ENCODE measurements at places on chromosomes 4 and X. TPM values are rescaled to one million over a fixed set of nuclear protein-coding genes. Genes with fewer than 3 reads are reported as not detected.

The VEGFC gene
- 6.6 TPM for polyA plus RNA-seq

The CETN2 gene
- 37.0 TPM for polyA plus RNA-seq

The LONRF3 gene
- 3.0 TPM for polyA plus RNA-seq

The PRPS1 gene
- polyA plus RNA-seq: 27.5 TPM

The MAOB gene
- 130 TPM for polyA plus RNA-seq

DNA sequence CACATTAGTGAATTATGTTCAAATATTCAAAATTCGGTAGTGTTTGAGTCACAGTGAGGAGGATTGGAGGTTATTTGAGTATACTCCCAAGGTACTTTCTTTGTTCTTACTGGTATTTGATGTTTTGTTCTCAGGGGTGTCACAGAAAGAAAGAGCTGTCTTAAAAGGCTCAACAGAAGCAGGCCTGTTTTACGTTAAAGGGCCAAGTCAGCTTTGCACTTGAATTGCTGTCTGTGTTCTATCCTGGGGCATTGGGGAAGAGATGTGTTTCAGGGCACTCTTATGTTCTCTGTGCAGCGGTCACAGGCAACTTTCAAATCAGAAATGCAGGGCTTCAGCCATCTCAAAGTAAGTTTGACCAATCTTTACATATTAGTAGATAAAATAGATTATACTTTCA is 1113.1 kb upstream of the LCORL start:
- DNase-seq: no peak

DNA sequence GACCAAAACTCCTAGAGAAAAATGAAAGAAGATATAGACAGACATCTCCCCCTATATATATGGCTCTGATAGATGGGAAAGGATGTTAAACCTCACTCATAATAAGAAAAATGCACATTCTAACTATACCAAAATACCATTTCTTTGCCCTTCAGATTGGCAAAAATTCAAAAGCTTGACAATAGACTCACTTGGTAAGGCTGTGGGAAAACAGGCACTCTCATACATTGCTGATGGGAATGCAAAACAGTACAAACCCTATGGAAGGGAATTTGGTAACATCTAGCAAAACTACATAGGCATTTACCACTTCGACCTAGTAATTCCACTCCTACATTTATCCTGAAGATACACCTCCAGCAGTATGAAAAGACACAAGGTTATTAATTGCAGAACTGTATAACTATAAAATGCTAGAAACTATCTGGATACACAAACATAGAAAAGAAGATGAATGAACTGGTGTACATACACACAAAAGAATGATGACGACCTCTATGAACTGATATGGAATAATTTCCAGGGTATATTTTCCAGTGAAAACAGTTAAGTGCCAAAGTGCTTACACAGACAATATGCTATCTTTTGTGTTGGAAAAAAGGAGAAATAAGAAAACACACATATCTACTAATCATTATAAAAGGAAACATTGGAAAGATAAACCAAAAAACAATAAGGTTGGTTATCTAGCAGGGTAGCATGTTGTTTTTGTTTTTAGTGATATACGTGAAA is 48.5 kb downstream of the WDFY3 start:
- no peak for DNase-seq

DNA sequence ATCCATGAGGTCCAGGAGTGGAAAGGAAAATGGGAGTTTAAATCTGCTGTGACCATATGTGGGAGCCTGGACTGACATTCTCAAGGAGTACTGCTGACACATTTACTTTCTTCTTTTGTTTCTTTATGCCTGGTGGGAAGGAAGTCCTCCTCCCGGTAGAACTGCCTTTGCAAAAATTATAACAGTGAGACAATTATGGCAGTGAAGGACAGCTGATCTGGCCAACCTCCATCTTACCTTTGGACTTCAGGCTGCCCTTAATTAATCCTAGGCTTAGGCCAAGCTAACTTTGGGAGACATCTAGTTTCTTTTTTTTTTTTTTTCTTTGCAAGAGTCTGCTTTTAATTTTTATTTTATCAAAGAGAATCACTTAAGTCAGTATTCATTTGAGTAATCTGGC is 61.3 kb downstream of the SPINK2 start:
- DNase-seq: peak; percentile 50

- no peak for DNase-seq
Measured at GRCh38 chr4:186760576-186760975, 36.9 kb upstream of the FAT1 start.

DNA sequence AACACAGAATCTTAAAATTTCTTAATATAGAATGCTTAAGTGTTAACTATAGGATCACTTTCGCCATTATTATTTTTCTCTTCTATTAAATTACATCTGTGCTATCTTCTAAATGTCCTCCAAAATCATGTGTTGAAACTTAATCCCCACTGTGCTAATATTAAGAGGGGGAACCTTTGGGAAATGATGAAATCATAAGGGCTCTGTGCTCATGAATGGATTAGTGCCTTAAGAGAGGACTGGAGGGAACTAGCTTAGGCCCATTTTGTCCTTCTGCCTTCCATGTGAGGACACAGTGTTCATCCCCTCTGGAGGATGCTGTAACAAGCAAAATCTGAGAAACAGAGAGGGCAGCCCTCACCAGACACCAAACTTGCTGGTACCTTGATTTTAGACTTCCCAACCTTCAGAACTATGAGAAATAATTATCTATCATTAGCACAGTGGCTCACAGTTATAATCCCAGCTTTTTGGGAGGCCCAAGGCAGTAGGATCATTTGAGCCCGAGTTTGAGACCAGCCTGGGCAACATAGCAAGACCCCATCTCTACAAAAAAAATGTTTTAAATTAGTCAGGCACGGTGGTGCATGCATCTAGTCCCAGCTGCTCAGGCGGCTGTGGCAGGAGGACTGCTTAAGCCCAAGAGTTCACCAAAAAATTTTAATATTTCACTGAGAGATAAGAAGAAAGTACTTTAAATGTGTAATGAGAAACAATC is 26.3 kb downstream of the KLHL8 start:
- no peak for DNase-seq

DNA sequence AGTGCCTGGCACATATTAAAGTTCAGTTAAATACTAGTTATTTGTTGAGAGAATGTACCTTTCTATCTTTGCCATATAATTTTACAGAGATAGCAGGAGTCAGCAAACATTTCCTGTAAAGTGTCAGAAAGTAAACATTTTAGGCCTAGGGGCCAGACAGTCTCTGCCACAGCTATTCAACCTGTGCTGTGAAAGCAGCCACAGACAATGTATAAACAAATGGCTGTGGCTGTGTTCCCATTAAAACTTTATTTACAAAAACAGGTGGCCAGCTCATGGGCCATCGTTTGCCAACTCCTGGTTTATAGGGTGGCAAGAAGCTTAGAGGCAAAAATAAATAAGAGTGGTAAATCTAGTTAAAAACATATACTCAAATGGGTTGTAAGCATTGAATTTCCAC is 34.0 kb upstream of the BRS3 start:
- DNase-seq: no peak
